ENCODE measurements at places on chromosomes 3 and 15. TPM values are rescaled to one million over a fixed set of nuclear protein-coding genes. Genes with fewer than 3 reads are reported as not detected.

DNA sequence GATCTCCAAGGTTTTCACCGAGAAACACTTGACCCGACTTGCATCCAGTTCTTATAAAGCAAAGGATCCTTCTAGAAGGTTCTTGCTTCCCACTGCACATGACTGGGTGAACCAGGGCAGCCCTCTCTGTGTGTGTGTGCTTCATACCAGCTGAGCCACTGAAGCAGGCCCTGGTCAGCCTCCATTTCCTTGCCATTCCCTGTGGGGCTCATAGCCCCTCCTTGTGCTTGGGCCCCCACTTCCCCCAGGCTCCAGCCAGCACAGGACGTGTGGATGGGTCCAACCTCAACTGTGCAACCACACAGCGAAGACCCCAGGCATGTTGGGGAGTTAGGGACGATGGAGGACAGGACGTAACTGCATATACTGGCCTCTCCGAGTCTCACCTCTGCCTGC is 15.5 kb downstream of the KLF15 start:
- DNase-seq, result no peak
- no peaks in the 10 kb centered on the region for H3K36me3 ChIP-seq
- no peaks in the 10 kb centered on the region for H3K27me3 ChIP-seq
- no peaks in the 10 kb centered on the region for H3K4me1 ChIP-seq
- no peak overlapping the region for H3K27ac ChIP-seq
- H3K4me3 ChIP-seq, result no peak overlapping the region

DNA sequence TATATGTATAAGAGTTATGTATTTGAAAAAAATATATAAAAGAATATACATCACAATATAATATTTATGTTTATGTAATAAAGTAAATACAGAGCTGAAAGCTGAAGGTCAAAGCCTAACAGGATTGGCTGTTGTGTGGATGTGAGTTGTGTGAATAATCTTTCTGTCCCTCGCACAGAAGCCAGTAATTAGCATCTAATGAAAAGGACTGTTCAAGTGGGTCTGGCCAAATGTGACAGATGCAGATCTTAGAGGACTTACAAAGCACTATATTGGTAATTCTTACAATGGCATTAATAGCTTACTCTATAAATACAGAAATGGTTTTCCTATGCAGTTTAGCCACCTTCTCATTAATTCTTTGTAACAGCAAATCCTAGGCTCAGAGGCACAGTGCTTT is 2.4 kb downstream of the MKRN3 start:
- H3K4me1 ChIP-seq, result no peaks in the 10 kb centered on the region
- no peak for DNase-seq
- no peaks in the 10 kb centered on the region for H3K36me3 ChIP-seq
- no peak overlapping the region for H3K4me3 ChIP-seq

DNA sequence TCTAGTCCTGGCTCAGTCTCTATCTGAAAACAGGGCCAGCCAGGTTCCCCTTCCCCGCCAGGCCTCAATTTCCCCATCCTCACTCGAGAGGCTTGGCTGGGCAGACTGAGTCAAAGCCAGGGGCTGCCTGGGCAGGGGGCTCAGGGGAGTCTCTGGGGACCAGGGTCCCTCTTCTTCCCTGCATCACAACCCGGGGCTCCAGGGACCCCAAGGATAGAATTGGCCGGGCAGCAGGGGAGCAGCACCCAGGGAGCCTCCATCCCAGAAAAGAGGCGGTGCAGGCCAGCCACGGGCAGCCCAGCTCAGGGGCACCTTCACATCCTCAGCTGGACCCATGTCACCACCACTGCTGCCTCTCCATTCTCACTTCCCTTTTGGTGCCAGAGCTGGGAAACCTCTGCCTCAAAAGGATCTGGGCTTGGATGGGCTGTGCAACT is 13.3 kb upstream of the PLXND1 start:
- peaks cover 4% of the 10 kb centered on the region for H3K4me1 ChIP-seq
- no peaks in the 10 kb centered on the region for H3K36me3 ChIP-seq
- no peaks in the 10 kb centered on the region for H3K27me3 ChIP-seq
- DNase-seq, result no peak

GRCh38 chr3:137304313-137305056 is 346.7 kb downstream of the IL20RB start:
- no peaks in the 10 kb centered on the region for H3K27me3 ChIP-seq
- no peaks in the 10 kb centered on the region for H3K36me3 ChIP-seq
- DNase-seq, result peak; percentile 4
- H3K4me1 ChIP-seq, result no peaks in the 10 kb centered on the region
- no peak overlapping the region for H3K4me3 ChIP-seq

- no peak for DNase-seq
- H3K4me3 ChIP-seq, result no peak overlapping the region
- H3K4me1 ChIP-seq, result peaks cover 67% of the 10 kb centered on the region
- H3K36me3 ChIP-seq, result peaks cover 5% of the 10 kb centered on the region
These were observed 34.1 kb downstream of the AKAP13 start for GRCh38 chr15:85414495-85414894.

- H3K36me3 ChIP-seq, result no peaks in the 10 kb centered on the region
- no peak for DNase-seq
- no peak overlapping the region for H3K27ac ChIP-seq
- H3K27me3 ChIP-seq, result no peaks in the 10 kb centered on the region
- H3K4me3 ChIP-seq, result no peak overlapping the region
These were observed 1146.6 kb downstream of the ROBO1 start for GRCh38 chr3:78621061-78621716.

DNA sequence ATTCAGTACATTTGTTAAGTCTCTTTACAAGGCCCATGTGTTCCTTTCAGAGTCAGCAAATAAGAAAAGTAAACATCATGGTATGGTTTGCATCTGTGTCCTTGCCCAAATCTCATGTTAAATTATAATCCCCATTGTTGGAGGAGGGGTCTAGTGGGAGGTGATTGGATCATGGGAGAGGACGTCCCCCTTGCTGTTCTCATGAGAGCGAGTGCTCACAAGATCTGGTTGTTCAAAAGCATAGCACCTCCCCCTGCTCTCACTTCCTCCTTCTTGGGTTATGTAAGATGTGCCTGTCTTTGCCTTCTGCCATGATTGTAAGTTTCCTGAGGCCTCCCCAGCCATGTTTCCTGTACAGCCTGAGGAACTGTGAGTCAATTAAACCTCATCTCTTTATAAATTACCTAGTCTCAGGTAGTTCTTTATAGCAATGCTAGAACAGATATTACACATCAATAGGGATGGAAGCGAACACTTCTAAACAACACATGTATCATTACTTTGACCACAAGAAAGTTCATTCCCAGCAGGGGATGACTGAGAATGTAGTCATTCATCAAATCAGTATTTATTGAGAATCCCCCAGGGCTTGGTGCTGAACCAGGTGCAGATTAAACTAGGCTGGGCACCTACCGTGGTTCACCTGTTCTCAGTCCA is 4.1 kb downstream of the EFCAB12 start:
- peaks cover 2% of the 10 kb centered on the region for H3K27me3 ChIP-seq
- no peak for DNase-seq
- H3K27ac ChIP-seq, result no peak overlapping the region
- peaks cover 31% of the 10 kb centered on the region for H3K4me1 ChIP-seq
- no peak overlapping the region for H3K4me3 ChIP-seq
- H3K36me3 ChIP-seq, result peaks cover 7% of the 10 kb centered on the region

- no peak overlapping the region for H3K4me3 ChIP-seq
- no peak overlapping the region for H3K27ac ChIP-seq
- H3K36me3 ChIP-seq, result no peaks in the 10 kb centered on the region
- no peak for DNase-seq
These were observed 44.4 kb downstream of the RAB11A start for GRCh38 chr15:65913631-65914199.

DNA sequence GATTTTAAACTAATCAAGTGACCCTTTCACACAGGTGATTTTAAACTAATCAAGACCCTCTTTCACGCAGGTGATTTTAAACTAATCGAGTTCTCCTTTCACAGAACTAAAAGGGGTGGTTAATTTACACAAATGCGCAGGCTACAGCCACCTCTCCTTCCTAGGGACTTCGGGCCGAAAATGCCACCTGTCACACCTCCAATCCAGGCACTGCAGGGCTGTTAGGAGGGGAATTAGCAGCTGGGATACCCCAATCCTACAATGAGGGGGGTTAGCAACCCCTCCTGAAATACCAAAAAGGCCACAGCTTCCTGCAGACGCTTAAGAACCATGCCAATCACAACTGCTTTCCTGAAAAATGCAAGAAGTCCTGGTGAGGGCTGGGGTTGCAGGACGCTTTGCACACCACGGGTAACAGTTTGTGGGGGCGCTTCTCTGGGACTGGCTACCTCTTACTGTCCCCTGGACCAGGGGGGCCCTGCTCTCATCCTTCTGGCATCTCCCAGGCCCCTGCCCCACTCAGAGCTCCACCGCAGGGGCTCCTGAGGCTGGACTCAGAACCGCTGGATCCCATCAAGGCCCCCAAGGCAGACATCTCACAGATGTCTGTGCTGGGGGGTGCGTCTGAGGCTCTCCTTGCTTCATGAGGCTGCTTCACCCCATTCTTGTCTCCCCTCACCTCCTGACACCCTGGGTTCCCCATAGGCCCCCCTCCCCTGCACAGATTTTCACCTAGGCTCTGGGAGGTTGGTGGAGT is 145.9 kb downstream of the OR4M2 start:
- no peak overlapping the region for H3K4me3 ChIP-seq
- peaks cover 4% of the 10 kb centered on the region for H3K27me3 ChIP-seq
- H3K36me3 ChIP-seq, result no peaks in the 10 kb centered on the region
- no peak for DNase-seq
- peaks cover 16% of the 10 kb centered on the region for H3K4me1 ChIP-seq

DNA sequence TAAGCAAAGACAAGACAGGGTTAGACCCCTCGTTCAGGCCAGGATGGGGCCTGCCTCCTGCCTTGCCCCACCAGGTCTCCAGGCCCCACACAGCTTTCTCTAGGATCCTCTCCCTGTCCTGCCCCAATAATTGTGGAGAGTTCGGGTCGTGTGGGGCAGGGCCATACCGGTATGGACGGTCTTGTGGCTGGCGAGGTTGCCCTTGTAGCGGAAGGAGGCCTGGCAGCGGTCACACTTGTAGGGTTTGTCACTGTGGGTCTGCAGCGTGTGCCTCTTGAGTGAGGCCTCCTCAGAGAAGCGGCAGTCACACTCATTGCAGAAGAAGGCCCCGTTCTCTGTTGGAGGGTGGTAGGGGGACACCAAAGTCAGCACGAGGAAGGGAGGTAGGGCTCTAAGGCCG is 18.7 kb downstream of the BCL6 start:
- H3K4me3 ChIP-seq, result no peak overlapping the region
- H3K27ac ChIP-seq, result no peak overlapping the region
- no peaks in the 10 kb centered on the region for H3K4me1 ChIP-seq
- no peak for DNase-seq

- no peak overlapping the region for H3K4me3 ChIP-seq
- no peaks in the 10 kb centered on the region for H3K36me3 ChIP-seq
- peaks cover 13% of the 10 kb centered on the region for H3K4me1 ChIP-seq
- H3K27ac ChIP-seq, result no peak overlapping the region
- peaks cover 18% of the 10 kb centered on the region for H3K27me3 ChIP-seq
These were observed 125.2 kb downstream of the TMCO5A start for GRCh38 chr15:38059665-38060064.

DNA sequence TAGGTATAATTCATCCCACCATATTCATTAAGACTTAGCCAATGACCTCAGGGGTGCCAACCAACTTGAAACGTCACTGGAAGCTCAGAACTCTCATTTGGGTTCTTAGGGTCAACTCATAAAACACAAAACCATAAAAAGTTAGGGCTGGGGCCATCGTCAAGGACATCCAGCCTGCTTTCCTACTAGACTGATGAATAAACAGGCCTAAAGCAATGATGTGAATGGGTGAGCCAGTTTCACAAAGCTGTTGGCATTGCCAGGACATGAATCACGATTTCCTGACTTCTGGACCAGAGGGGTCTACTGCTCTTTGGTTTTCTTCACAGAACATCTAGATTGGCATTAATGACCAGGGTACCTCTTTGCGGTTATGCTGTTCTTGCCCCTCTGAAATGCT is 64.7 kb downstream of the EOMES start:
- DNase-seq, result no peak
- no peak overlapping the region for H3K4me3 ChIP-seq
- H3K4me1 ChIP-seq, result peaks cover 5% of the 10 kb centered on the region
- peaks cover 4% of the 10 kb centered on the region for H3K27me3 ChIP-seq
- no peak overlapping the region for H3K27ac ChIP-seq

GRCh38 chr15:69609776-69610175 is 157.2 kb downstream of the RPLP1 start:
- H3K27ac ChIP-seq, result no peak overlapping the region
- H3K4me1 ChIP-seq, result peaks cover 7% of the 10 kb centered on the region
- no peak for DNase-seq
- H3K36me3 ChIP-seq, result no peaks in the 10 kb centered on the region
- no peak overlapping the region for H3K4me3 ChIP-seq
- no peaks in the 10 kb centered on the region for H3K27me3 ChIP-seq

DNA sequence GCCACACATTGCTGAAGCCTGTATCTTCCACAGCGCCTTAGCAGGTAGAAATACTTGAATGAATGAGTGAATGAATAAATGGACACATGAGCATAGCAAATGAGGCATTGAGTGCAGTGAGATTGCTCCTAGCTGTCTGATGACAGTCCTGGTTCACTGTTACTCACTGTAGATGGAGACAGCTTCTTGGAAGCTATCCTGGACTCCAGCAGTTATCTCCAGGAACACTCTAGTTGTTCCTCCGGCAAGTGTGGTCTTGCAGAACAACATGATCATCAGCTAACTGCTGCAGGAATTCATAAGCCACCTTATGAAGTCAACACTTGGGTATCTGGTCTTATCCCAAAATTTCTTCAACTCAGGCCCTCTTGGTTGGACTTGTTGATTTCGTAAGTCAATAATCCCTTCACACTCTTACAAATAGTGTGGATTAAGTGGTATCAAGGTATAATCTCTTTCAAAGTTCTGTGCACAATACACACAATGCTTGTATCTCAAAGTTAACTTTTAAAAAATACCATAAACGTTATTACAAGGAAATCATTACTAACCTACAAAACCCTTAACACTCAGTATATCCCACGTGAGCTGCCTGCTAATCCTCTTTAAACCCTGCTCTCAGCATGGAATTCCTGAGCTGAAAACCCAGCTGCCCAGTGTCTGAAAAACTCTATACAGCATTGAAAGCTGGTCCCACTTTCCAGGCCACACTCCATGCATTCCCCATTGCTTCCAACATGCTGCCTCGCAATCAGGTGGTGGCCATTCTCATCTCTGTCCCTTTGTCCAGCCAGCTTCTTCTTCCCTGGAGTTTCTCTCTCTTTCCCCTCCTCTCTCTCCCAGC is 14.4 kb upstream of the ZBTB38 start:
- no peak overlapping the region for H3K27ac ChIP-seq
- H3K4me3 ChIP-seq, result no peak overlapping the region
- no peaks in the 10 kb centered on the region for H3K27me3 ChIP-seq
- DNase-seq, result no peak

GRCh38 chr15:28191832-28192231 is 92.7 kb upstream of the OCA2 start:
- H3K27ac ChIP-seq, result no peak overlapping the region
- H3K36me3 ChIP-seq, result peaks cover 24% of the 10 kb centered on the region

GRCh38 chr3:119759962-119760361 is 21.9 kb upstream of the NR1I2 start:
- H3K4me1 ChIP-seq, result no peaks in the 10 kb centered on the region
- H3K27me3 ChIP-seq, result peaks cover 41% of the 10 kb centered on the region
- H3K27ac ChIP-seq, result no peak overlapping the region
- no peak overlapping the region for H3K4me3 ChIP-seq

KBTBD13 gene
- total RNA-seq, result not detected

CMTM7 gene
- total RNA-seq, result 36.1 TPM

C3orf85 gene
- not detected for total RNA-seq

CFAP100 gene
- not detected for total RNA-seq

ETV5 gene
- total RNA-seq, result 1.4 TPM

DGKG gene
- total RNA-seq, result 0.18 TPM

HIGD1A gene
- 60.5 TPM for total RNA-seq

A4GNT gene
- not detected for total RNA-seq

All from activated CD8-positive, alpha-beta T cell treated with anti-CD3 and anti-CD28 coated beads for 36 hours (primary cell).